HCT116 (cell line): ENCODE measurements at places on chromosomes 3 and 15.

DNA sequence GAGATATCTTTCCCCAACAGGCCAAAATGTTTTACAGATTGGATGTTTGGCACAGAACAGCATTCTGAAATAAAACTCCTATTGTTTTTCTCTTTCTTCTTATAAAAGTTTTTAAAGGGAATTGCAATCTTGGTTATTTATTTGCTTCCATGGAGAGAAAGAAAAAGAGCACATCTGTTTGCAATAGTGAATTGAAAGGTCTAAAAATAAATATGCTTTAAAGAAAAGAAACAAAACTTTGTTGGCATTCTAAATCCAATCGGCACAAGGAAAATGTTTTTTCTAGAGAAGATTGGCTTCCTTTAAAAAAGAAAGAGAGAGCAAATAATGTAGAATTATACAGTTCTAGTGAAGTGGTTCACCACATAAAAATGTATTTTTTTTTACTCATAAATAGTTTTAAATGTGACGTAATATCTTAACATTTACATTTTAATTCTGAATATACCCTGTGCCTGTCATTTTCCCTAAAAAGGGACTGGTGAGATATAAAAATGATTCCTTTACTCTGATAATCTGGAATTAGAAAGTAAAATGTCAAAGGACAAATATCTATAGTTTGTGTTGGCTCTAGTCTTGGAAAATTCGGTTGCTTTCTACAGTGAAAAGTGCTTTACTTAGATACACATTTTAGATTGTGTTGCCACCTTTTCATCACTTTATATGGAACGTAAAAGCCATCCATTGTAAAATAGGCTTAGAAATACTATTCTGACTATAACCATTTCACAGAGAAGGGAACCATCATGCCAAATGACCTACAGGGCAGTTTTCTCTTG lies 257.4 kb upstream of the CBLB start:
- DNase-seq: no peak

DNA sequence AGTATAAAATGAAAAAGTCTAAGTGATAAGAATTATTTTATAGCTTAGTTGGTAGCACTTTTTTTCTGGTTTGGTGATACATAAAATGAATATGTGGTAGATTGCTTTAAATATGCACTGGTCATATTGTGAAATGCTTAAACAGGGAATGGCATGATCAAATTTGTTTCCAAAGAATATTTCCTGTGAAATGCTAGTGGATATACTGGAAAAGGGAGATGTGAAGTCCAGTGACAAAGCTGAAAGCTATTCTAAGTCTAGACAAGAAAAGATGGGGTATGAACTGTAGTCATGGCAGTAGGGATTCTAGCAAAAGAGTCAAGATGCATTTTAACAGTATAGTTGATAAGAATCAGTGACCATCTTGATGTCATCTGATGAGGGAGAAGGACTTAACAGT lies 98.9 kb upstream of the MME start:
- no peak for DNase-seq

GRCh38 chr3:73080216-73080966 lies 18.9 kb downstream of the EBLN2 start:
- DNase-seq: no peak

DNA sequence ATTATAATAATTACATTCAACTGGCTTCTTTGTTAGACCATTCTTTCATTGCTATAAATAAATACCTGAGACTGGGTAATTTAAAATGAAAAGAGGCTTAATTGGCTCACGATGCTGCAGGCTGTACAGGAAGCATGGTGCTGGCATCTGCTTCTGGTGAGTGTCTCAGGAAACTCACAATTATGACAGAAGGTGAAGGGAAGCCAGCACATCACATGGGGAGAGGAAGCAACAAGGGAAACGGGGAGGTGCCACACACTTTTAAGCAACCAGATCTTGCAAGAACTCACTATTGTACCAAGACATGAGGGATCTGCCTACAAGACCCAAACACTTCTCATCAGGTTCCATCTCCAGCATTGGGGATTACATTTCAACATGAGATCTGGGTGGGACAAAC lies 413.1 kb upstream of the ARRDC4 start:
- DNase-seq: no peak

GRCh38 chr3:148588291-148588690 lies 109.4 kb upstream of the AGTR1 start:
- DNase-seq: no peak
